Right renal pelvis (tissue), 4 donors: ENCODE measurements at places on chromosomes 3 and 15.

DNA sequence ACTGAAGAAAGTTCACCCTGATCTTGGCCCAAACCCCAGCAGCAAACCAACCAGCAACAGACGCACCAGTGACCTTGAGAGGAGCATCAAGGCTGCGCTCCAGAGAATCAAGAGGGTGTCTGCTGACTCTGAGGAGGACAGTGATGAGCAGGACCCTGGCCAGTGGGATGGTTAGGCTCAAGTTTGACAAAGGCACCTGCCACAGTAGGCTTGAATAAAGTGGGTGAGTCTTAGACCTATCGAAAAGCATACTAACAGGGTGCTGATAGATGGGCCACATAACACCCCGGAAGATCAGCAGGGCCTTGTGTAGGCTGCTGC is 23.9 kb downstream of the WHAMM start:
- no peak for DNase-seq

DNA sequence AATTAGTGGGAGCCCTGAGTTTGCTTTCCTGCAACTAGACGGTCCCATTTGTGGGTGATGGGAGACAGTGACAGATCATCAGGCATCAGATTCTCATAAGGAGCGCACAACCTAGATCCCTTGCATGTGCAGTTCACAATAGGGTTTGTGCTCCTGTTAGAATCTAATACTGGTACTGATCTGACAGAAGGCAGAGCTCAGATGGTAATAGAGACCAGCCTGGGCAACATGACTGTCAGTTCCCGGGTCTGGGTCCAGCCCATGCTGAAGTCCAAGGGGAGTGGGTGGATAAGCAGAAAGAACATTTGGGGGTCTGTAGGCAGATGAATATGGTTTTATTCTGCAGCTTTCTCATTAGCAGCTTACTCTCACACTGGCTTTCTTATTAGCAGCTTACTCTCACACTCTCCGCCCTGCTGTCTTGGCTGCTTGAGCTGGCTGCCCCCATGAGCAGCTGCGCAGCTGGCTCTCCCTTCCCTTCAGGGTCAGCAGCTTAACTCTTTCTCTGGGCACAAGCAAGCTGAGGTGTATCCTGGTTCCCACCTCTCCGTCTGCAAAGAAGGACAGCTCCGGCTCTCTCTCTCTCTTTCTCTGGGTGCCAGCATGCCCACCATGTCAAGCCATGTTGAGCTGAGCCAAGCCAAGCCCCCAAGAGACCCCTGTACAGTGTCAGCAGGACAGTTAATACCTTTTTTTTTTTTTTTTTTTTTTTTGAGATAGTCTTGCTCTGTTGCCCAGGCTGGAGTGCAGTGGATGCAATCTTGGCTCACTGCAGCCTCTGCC is 46.5 kb downstream of the KLHDC8B start:
- DNase-seq: no peak

GRCh38 chr3:23580096-23580713 is 225.6 kb upstream of the UBE2E1 start:
- DNase-seq: no peak

DNA sequence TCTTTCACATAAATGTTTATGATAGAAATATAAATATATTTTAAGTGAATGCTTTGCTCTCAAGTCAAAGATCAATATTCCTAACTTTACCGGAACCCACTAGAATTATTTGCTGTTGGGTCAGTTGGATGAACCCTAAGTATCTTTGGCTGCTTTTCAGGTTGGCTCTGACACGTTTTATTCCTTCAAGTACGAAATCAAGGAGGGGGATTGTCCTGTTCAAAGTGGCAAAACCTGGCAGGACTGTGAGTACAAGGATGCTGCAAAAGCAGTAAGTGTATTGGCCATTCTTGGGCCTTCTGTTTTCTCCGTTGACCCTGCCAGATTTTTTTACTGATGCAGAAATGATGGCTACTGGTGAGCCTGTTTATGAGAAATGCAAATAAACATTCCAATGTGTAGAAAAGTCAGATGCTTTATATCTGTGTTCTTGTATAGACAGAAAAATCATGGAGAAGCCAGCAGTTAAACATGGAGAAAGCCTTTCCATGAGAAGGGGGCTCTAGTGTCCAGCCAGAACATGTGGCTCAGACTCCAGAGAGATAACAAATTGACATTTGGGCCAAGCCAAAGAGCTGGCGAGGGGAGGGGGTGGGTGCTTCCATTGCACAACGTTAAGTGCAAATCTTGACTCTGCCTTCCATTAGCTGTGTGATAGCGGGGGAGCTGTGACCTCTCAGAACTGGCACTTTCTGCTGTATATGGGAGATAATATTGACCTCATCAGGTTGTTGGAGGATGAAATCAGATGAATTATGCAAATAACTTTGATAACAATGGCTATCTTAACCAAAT is 3.0 kb downstream of the KNG1 start:
- no peak for DNase-seq
